ENCODE measurements at places on chromosomes 3 and 15. TPM values are rescaled to one million over a fixed set of nuclear protein-coding genes. Genes with fewer than 3 reads are reported as not detected.

The SLC28A2 gene
- not detected for total RNA-seq

The TRIM42 gene
- total RNA-seq: not detected

The DLEC1 gene
- 0.60 TPM for total RNA-seq

DNA sequence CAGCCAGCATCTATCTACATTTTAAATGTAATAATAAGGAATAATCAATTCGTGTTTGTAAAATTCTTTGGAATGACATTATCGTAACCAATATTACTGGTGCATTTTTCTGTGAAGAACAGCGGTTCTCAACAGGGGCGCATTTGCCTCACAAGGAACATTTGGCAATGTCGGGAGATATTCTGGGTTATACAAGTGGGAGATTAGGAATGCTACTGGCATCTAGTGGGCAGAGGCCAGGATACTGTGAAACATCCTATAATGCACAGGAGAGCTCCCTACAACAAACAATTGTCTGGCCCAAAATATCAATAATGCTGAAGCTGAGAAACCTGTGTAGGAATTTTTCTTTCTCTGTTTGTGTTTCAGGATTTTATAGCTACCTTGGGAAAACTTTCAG is 25.0 kb downstream of the ACP3 start:
- peak; percentile 31 for DNase-seq

GRCh38 chr3:62329971-62330370 is 43.4 kb downstream of the FEZF2 start:
- DNase-seq: no peak

DNA sequence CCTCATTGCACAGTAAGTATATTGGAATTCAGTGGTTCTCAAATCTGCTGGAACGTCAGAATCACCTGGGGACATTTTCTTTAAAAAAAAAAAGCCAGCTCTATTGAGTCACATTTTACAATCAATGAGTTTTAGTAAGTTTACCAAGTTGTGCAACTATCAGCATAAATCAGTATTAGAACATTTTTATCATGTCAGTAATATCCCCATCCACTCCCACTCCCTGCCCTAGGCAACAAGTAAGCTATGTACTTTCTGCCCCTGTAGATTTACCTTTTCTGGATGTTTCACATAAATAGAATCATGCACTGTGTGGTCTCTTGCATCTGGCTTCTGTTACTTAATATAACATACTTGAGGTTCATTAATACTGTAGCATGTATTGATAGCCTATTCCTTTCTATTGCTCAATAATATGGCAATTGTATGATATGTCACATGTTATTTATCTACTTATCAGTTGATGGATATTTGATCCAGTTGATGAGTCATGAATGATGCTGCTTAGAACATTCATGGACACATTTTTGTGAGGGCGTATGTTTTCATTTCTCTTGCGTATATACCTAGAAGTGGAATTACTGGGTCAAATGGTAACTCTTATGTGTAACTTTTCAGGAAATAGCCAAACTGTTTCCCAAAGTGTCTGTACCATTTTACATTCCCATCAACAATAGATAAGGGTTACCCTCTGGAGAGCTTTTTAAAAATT is 180.5 kb downstream of the THSD4 start:
- no peak for DNase-seq

Data from neural progenitor cell (in vitro differentiated cells).